RPMI8226 (cell line): ENCODE measurements at places on chromosomes 6 and 20.

DNA sequence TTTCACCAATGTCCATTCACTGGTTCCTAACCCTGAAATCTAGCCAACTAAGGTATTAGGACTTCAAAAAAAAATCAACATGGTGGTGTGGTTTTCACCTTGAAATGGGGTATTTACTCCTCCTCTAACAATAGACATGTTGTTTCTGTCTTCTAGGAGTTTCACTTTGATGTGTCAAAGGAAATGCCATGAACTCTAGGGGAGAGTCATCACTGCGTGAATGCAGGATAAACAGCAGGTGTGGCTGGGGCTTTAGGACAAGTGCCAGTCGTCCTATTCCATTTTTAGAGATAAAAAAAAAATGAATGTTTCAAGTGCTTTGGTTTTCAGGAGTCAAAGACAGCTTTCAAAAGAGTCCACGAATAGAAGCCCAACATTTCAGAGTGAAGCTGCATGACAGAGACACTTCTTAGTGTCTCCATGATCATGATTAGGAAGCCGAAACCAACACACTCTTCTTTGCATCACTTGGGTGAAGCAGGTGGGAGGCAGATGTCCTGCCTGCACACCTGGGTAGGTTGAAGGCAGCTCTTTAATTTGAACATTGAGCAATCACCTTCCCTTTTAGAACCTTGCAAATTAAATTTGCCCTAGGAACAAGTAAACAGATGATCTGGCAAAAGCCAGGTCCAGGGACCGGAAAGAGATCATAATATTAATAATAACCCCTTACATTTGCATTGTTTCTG lies 328.5 kb upstream of the PRDM1 start:
- DNase-seq, result peak; percentile 85

GRCh38 chr6:110185879-110186278 lies 5.7 kb downstream of the CDC40 start:
- DNase-seq, result no peak

DNA sequence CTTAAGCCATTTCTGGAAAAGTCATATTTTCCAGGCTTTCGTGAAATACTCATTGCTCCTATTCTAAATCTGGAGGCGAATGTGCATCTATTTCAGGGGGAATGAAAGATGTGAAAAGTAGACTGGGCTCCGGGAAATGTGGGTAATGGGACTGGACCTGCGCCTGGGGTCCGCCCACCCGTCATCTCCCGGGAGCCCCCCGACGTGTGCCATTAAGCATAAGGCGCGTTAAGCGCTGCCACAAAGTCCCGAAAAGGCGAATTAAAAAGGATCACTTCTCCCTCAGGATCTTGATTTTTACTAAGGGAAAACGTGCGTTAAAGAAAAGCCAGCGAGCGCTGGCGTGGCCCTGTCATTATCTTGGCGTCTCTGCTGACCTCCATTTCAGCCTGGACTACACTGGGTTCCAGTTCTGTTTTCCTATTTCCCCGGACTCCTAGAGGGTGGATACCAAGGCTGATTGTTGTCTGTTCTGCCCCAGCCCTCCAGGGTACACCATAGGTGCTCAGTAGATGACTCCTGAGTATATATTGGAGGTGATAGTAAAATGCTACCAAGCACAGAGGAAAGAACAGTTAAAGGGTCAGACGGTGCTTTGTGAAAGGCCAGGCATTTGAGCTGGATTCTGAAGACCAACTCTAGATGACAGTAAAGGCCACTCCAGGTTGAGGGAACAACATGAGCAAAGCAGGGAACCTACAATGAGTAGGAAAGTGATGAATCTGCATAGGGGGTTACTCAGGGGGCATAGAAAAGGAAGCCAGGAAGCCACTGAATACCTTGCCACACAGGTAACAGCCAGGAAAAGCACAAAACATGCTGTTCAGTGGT lies 89.2 kb upstream of the ARID1B start:
- no peak for DNase-seq

- peak; percentile 92 for DNase-seq
Observed at GRCh38 chr20:44646023-44646640, 5.4 kb downstream of the ADA start.

DNA sequence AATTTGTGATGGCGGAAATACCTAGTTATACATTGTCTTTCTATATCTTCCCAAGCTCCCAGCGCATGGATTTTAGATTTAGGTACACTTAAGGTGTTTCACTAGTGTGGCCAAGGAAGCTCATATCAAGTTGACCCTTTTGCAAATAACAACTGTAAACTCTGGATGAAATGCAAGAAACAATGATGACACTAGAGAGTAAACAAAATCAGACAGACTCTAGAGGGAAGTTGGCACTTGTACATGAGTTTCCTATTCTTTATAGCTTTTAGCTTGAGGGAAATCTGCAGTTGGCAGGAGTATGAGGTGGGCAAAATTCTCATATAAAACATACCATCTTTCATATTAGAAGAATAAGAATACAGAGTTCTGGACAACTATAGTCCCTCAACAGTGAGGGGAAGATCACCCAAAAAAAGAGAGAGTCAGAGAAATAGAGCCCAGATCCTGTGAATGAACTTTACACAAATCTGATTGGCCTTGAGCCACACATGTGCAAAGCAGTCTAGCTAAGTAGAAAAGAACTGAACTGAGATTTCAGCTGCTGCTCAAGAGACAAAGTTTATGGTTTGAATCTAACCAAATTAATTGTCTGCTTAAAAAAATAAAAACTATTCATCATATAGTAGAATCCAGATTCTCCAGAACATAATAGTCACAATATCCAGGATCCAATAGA lies 26.1 kb downstream of the TXLNB start:
- DNase-seq, result no peak

DNA sequence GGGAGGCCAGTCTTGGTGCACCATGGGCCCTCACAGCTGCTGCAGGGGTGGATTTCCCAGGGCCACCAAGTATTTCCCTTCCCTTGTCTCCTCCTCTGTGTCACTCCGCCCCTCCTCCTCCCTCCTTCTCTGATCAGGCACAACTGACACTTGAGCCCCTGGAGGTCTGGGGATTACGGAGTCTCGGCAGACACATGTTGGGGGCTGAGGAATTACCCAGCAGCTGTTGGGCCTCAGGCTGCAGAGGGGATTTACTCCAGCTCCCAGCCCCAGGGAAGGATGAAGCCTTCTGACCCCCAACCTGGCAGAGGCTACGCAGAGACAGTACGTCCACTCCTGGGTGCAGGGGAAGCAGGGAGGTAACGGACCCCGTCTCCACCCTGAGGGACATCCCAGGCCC lies 420.5 kb upstream of the SULF2 start:
- DNase-seq, result no peak

DNA sequence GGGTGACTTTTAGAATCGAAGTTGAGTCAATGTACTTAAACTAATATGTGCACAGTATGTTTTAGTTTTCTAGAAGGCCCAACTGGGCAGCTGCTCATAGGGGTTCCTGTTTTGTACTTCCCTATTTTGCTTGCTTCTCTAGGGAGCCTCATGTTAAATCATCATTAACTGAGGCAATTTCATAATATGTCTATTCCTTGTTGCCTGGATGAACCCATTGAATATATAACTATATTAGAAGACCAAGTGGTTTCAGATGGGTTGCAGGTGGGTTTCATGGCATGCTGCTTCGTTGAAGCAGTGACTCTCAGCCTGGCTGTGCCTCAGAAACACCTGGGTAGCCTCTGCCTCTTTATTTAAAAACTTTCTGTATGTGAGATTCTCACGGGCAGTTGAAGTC lies 22.2 kb downstream of the CARMIL1 start:
- peak; percentile 60 for DNase-seq

DNA sequence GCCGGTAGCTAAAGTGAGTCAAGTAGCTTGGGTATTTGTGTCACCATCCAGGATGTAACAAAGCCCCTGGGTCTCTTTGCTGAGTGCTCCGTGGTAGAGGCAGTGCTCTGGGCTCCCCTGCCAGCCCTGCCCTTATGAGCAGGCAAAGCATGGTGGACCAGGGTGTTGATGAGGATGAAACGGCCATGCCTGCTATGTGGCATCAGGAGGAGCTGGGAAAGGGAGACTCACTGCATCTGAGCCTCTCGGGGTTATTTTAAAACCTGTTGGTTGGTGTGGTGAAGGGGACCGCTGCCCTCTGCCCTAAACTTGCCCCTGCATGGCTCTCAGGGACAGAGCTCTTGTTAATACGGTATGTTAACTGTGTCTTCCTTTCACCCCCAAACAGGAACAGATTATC lies 143.1 kb downstream of the DTNBP1 start:
- no peak for DNase-seq

DNA sequence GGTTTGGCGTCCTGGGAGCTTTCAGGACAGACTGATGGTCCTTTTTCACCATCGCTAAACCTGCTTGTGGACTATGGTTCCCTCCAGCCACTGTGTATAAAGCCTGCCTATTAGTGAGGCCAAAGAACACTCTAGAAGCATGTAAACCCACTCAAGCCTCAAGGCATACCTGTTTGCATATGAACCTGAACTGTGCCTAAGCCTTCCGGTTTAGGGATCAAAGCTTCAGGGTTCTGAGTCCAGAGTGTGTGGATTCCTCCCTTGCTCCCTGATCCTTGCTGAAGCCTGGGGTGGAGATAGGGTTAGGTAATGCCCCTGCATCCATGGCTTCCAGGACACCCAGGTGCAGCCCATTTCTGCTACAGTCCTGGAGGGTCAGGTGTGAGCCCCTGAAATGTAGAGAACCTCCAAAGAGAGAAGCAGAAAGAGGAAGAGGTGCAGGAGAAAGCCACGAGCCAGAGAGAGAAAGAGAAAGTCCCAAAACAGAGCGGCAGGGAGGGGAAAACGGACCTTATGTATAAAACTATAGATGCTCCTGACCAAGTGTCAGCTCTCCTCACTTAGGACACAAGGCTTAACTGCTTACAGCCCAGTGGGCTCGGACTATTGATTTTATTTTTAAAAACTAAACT lies 93.3 kb downstream of the SCML4 start:
- DNase-seq, result no peak

DNA sequence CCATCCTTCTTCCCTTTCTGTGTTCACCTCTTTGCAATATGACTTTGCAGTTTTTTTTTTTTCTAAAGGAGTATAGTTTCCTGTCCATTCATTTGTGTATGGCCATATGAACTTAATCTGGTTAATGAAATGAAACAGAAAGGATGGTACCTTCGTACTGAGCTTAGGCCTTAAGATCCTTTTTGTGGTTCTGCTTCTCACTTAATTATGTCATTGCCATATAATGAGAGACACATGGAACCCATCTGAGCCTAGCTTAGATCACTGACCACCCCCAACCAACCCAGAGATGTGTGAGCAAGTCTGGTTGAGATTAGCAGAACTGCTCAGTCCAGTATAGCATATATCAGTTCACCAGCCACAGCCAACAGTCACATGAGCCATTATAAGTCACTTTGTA lies 1179.6 kb downstream of the HACE1 start:
- DNase-seq, result no peak

- no peak for DNase-seq
Observed at GRCh38 chr20:55596431-55596830, 408.9 kb downstream of the CBLN4 start.

- DNase-seq, result no peak
Observed at GRCh38 chr6:158848490-158848895, 29.3 kb upstream of the EZR start.

GRCh38 chr20:58447511-58448391 lies 58.7 kb downstream of the VAPB start:
- DNase-seq, result peak; percentile 62

- no peak for DNase-seq
Observed at GRCh38 chr6:36631326-36632011, 37.3 kb downstream of the SRSF3 start.

DNA sequence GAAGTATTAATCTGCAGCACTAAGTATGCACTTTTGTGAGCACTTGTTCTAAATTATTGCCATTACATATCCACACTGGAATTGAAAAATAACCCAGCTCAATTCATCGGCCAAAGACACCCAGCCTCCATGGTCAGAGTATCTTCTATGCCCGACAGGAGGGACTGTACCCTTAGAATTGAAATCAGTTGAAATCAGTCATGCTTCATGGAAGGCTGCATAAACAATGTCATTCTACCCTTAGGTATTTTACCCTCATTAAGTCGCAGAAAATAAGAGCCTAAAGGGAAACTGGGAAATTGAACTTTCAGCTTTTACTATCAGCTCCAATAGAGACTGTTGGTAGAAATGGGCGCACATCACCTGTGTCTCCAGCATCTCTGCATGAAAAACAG lies 2.9 kb upstream of the RAMACL start:
- DNase-seq, result no peak

DNA sequence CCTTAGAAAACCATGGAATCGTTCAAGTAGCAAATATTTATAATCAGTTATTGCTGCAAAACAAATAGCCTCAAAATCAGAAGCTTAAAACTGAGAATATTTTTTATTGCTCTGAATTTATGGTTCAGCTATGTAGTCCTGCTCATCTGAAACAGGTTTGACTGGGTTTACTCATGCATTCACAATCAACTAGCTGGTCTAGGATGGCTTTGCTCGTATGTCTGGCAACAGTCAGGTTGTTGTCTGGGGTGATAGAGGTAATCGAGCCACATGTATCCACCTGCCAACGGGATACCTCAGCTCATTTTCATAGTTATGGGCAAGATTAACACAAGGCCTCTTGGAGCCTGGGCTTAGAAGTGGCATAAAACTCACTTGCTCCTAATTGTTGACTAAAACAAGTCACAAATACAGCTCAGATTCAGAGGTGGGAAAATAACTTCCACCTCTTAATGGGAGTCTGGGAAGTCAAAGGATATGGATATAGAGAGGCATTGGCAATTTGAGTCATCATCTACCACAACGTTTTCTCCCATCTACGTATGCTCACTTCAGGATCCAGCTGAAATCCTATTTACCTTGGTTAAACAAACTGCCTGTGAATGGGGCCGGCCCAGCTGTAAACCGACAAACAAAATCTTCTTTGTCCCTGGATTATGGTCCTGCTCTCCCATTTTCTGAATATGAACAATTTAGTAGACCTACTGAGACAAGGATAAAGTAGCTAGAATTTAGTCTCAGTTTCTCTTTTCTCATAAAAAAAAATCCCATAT lies 54.5 kb upstream of the TENT5A start:
- no peak for DNase-seq

GRCh38 chr6:152151920-152152319 lies 344.4 kb downstream of the ESR1 start:
- no peak for DNase-seq

- no peak for DNase-seq
Observed at GRCh38 chr6:142822842-142823241, 122.1 kb downstream of the HIVEP2 start.

DNA sequence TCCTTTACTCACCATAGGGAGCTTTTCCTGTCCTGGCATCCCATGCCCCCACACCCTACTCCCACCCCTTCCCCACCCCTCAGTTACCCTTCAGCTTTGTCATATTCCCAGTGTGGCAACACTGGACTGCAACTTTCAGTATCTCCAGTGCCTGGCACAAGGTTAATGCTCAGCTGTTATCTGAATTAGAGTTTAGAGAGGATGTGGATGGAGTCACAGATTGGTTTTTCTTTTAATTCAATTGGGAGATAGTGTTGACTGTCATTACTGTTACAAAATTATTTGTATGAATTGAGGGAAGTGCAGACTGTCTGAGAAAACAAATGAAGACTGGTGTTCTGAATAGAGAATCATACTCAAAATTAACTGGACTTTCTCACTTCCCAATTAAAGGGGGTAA lies 89.9 kb downstream of the TULP4 start:
- DNase-seq, result no peak

DNA sequence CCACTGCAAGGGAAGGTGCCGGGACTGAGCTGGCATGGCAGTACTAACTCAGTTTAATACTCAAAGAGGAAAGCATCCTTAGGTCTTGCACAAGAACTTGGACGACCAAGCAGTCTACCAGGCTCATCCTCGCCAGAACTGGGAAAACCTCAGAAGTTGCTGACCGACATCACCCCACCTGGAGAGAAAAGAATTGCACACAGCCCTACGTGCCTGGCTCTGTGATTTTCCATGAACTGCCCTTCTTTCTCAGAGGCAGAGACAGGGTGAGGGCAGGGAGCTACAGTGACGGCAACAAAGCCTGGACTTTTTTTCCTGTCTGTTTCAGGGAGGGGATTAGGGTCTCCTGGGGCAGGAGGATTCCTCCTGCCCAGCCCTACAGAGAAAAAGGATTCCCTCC lies 8.0 kb downstream of the JAG1 start:
- DNase-seq, result no peak
